ENCODE measurements at places on chromosomes 12 and 14. TPM values are rescaled to one million over a fixed set of nuclear protein-coding genes. Genes with fewer than 3 reads are reported as not detected.

COX8C gene
- total RNA-seq, result not detected

TAS2R8 gene
- total RNA-seq, result not detected

FZD10 gene
- total RNA-seq, result 26.3 TPM

GRCh38 chr12:111180426-111181142 is 188.3 kb downstream of the PHETA1 start:
- no peak for DNase-seq

GRCh38 chr14:96423446-96424108 is 31.6 kb downstream of the AK7 start:
- no peak for DNase-seq
